ENCODE measurements at places on chromosomes 4 and X.

DNA sequence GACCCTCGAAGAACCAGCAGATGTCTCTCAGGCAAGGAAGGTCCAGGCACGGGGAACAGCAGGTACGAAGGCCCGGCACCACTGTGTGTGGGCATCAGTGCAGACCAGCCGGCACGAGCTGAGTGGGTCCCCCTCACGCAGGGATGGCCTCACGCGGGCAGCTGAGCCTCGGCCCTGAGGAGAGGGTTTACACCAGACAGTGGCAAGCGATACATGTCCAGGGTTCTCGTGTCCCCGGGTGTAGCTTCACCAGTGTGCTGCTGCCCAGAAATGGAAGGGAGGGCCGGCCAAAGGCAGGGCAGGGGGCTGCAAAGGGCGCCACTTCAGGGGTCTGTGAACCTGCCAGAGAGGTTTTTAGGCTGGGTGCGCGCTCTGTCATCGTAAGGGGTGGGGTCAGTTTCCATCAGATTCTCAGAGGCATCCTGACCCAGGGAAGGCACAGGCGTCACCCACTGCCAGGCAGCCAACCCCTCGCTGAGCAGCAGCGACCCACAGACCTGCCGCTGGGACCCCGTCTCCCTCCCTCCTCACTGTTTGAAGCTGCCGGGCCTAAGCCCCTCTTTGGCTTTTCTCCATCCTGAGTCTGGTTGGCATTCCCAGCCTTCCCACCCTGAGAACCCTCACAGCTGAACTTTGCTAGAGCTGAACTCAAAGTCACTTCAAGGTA is 107.0 kb downstream of the CPZ start:
- no peak for DNase-seq

DNA sequence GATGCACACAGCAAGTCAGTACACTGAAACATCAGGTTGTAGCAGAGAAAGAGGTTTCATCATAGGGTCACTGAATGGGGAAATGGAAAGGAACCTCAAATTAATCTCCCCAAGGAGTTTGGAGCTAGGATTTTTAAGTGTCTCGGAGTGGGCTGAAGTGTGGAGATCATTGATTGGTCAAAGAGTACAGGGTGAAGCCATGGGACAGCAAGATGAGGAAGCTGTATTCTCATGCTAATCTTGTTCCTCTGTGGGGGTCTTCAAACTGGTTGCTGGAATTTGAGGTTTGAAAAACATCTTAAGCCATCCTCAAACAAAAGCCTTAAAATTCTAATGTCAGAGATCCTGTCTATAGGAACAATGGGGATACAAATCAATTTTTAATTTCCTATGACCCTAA is 78.8 kb upstream of the TEX13A start:
- DNase-seq, result no peak

- no peak for DNase-seq
Measured at GRCh38 chr4:37798616-37799015, 27.9 kb upstream of the PGM2 start.

DNA sequence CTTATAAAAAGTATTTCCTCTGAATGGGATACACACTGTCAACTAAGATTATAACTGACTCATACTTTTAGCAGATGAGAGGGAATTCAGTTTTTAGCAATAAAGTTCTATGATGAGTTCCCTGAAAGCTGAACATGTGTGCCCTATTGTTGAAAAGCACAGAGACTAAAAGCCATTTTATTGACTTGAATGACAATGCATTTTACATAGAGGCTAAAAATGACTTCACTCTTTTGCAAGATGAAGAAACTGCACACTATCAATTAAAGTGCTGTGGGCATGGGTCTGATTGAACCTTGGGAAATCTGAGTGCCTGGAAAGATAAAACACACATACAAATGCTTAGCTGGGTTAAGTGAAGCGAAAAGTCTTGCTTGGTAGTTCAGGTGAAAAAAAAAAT is 633.4 kb downstream of the PDHA2 start:
- no peak for DNase-seq

DNA sequence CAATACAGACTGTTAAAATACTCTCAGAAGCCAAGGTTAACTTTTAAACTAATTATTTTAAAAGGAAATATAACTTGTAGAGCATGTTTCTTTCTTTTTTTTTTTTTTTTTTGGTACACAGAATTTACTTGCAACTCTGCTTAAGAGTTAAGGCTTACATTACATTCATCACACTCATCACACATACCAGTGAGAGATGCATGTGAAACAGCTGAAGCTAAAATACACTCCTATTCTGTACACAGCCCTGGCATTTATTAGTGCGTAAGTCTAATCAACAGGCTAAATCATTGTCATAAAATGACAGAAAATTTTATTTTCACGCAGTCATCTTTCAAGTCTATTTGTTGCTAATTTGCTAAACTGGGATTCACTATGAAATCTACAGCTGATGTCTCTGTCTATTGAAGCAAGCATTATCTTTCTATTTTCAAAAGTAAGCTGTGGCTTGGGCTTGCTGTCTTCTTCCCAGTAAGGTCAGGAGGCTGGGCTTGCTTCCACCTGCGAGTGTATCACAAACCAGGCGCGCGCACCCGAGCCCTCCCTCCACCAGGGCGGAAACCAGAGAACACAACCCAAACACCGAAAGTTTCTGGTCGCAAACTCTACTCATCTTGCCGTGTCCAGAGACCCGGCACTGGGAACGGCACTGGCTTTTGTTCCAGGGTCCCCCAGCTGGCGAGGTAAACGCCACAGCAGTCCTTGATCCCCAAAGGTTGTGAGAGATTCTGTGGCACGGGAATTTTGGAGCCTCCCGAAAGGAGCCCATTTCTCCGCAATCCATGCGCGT is 3.9 kb downstream of the MAML3 start:
- DNase-seq, result peak; percentile 75

DNA sequence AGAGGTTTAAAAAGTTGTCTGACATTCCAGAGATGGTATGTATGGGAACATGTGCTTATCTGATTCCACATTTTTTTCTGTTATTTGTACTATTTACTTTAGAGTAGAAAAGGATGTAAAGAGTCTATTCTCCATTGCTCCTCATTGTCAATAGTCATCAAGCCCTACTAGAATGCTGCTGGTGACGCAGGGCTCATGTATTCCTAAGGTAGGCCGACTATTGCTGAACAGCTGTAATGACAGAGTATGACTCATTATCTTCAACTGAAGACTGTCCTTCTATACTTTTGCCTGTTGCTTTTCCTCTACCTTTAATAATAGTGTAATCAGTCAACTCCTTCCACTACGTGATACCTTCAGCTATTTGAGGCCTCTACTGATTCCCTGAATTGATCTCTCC is 509.1 kb upstream of the NR3C2 start:
- DNase-seq, result no peak

DNA sequence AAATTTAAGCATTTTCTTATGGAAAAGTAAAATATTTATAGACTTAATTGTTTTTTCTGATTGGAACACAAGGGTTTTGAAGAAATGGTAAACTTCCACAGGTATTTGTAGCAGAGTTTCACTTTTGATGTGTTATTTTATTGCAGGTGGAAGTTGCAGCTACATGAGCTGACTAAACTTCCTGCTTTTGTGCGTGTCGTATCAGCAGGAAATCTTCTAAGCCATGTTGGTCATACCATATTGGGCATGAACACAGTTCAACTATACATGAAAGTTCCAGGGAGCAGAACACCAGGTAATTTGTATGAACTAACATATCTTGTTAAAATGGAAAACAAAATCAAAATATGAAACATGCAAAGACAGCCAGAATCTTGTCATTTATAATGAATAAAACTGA is 117.4 kb downstream of the DIPK2B start:
- no peak for DNase-seq

DNA sequence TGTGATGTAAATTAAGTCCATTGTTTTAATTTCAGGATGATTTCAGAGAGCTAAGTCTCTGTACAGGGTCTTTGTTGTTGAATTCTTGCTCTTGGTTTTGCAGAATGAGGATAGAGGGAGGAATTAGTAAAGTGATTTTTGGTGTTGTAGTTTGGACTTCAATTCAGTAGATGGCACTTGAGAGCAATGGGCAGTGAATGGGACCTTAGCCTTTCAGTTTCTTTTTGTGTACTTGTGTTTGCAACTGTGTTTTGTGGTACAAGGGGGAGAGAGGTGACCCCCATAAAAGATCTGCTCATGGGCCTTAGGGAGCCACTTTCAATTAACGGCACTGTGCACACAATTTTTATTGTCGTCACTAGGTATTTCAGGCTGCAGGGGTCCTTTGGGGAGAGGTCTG is 340.0 kb downstream of the DCAF12L2 start:
- no peak for DNase-seq

DNA sequence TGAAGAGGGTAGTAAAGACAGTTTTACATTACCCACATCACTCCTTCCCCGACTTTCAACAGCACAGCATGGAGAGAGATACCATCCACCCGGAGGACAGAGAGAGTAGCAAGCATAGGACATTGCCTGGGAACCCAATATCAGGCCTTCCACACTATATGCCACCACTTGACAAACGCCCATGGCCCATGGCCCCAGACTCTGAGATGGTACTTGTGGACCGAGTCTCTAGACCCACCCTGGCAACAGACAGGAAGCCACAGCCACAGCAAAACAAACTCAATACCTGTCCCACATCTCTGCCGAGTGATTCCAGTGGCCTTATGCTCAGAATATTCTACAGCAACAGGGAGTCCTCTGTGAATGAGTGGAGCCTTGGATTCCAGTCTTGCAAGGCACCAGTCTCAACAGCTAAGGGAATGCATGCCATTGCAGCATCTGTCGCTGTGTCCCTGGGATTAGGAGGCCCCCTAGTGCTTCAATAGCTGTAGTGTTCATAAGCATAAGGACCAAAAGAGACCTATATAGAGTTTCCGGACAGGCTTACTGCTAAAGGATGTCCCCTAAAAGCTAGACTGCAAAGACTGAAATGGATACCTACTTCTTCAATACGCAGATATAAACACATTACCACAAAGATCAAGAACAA is 14.7 kb upstream of the CT55 start:
- peak; percentile 10 for DNase-seq

- no peak for DNase-seq
Measured at GRCh38 chr4:11423465-11423864, 5.2 kb downstream of the HS3ST1 start.

- no peak for DNase-seq
Measured at GRCh38 chrX:98299785-98300184, 1416.1 kb downstream of the RPA4 start.

- no peak for DNase-seq
Measured at GRCh38 chr4:3945511-3946290, 179.5 kb downstream of the ADRA2C start.

DNA sequence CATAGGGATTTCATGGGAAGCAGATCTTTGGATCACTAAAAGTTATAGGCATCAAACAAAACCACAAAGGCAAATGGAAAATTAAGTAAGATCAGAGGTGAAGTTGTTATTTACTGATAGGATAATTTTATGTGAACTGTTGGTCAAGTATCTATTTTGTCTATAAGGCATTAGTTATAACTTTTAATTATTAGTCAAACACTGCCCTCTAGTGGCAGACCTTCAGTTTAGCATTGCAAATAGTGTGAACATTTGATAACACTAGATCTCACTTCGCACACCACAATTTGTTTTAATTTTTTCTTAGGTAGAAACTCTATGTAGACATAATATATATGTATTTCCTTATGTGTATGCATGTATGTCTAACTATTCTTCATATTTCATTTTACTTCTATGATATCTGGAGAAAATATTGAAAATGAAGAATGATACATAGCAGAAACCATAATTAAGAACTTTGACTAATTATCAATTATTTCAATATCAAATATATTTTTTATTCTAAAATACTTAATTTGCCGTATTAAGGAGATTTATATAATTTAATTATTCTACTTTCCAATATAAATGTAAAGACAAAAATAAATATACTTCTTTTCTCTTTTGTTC is 214.5 kb upstream of the TACR3 start:
- DNase-seq, result peak; percentile 29

DNA sequence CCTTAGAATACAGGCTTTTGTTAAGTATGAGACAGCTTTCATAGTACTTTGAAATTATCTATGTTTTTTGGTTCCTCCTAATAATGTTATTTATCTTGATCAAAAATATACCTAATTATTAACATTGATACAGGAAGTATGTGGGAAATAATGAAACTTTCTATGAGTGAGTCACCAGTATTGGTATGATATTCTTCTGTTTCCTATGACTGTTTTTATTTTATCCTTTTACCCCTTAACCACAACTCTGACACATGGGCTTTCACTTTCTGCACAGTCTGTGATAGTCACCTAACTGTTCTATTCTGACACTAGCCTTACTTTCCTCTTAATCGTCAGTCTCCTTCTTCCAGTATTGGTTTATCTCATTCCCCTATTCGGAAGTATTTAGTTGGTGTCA is 4.7 kb downstream of the THAP9 start:
- DNase-seq, result no peak

DNA sequence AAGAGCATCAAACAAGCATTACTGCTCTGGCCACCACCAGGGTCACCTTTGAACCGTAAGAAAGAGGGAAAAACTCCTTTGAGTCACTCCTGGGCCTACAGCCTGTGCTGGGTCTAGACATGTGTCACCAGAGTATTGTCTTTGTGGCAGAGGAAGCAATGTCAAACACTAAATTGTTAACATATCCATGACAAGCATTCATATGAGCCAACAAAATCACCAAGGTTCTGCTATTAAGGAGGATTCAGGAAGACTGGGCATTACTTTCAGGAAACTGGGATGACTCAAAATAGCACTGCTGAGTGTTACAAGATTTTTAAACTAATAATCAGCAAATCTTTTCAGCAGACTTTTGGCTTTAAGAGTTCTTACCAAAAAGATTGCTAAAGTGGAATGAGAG is 28.1 kb downstream of the LGI2 start:
- DNase-seq, result no peak

DNA sequence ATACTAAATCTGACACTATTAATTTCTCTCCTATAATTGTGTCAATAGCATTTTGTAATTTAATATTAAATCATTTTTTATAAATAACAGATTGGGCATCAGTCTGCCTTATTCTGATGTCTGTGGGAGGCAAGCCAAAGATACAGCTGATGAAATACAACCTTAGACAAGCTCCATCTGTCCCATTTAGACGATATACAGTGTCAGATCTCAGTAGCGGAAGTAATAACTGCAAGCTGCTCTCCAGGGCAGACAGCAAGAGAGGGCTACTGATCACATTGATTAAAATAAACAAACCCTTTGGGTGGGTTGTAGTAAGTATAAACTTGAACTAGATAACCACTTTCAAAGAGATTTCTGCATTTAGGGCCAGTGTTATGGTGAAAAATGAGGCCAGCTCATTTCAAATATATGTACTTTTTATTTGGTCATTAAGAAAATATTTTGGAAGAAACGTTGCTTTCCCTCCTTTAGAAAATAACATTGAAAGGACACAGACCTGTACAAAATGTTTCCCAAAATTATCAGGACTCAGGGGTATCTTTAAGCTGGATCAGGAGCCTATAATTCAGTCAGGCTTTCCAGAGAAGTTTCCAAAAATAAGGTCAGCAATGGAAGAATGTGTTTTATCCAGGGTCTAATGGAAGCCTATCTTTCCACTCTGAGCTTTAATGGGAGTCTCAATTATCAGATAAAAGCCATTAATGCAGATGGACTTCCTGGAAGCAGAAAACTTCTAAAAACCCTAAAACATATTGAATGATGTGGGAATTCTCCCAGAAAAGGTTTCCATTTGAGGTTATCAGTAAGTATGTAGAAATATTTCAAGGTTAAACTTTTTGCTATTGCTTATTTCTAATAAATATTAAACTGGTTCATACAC is 1028.8 kb upstream of the IGFBP7 start:
- no peak for DNase-seq
